ENCODE measurements at places on chromosomes 7 and 10. TPM values are rescaled to one million over a fixed set of nuclear protein-coding genes. Genes with fewer than 3 reads are reported as not detected.
A peak's percentile ranks its signal among the peaks of the same experiment; 100 is the strongest.

Gene PHYHIPL
- not detected for total RNA-seq

- no peak overlapping the region for H3K27ac ChIP-seq
- H3K4me1 ChIP-seq: peaks cover 4% of the 10 kb centered on the region
- H3K27me3 ChIP-seq: no peaks in the 10 kb centered on the region
- no peak for DNase-seq
- H3K4me3 ChIP-seq: no peak overlapping the region
- H3K36me3 ChIP-seq: no peaks in the 10 kb centered on the region
Measured at GRCh38 chr7:80703272-80703671, 64.8 kb downstream of the CD36 start.

DNA sequence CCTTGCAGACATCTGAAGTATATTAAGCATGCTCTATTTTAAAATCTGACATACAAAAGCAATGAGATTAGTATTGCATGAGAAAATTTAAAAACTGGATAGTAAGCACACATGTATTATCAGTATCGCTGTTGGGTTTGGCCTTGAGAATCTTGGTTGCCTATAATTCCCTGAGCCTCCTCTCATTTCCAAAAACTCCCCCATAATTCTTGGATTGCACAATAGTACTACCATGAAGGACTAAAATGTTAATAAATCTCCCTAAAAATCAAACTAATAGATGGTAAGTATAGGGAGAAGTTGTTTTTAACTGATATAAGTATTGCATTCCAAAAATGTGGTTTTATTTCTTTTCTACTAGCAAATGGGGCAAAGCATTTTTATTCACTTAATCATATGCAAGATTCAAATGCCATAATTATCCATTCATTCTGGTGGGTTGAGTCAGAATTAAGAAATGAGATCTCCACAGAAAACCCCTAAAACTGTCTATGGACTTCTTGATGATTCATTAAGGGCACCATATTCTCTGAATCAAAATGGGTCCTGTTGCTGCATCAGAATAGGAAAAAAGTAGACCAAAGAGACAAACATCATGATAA lies 10.3 kb upstream of the VIM start:
- H3K27ac ChIP-seq: peak overlapping the region; percentile 84
- H3K36me3 ChIP-seq: no peaks in the 10 kb centered on the region
- no peak overlapping the region for H3K4me3 ChIP-seq
- no peaks in the 10 kb centered on the region for H3K27me3 ChIP-seq
- DNase-seq: no peak

DNA sequence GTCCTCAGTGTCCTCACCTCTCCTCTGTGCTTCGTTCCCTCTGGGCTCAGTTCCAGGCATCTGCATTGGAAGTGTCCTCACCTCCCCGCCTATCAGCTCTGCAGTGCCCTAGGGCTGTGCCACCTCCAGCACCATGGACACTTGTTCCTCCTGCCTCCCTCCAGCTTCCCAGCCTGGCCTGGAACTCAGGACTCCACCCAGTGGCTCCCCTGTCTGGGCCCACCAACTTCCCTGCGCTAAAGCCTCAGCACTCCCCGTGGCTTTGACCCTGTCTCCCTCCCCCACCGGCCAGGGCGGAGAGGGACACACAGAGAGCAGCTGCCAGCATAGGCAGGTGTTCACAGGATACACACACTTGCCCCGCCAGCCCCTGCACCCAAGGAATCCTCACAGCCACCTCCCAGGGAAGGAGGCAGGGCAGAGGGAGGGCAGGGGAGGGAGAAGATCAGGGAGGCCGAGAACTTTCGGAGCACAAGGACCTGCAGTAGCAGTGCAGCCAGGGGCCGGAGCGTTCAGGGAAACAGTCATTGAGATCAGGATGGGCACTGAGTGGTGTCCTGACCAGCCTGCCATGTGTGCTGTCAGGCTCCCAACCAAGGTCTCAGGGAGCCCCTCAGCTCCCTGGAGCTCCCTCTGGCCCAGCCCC lies 31.3 kb downstream of the ANXA8 start:
- H3K27me3 ChIP-seq: no peaks in the 10 kb centered on the region
- H3K4me3 ChIP-seq: no peak overlapping the region
- no peak for DNase-seq
- H3K4me1 ChIP-seq: no peaks in the 10 kb centered on the region
- no peak overlapping the region for H3K27ac ChIP-seq

DNA sequence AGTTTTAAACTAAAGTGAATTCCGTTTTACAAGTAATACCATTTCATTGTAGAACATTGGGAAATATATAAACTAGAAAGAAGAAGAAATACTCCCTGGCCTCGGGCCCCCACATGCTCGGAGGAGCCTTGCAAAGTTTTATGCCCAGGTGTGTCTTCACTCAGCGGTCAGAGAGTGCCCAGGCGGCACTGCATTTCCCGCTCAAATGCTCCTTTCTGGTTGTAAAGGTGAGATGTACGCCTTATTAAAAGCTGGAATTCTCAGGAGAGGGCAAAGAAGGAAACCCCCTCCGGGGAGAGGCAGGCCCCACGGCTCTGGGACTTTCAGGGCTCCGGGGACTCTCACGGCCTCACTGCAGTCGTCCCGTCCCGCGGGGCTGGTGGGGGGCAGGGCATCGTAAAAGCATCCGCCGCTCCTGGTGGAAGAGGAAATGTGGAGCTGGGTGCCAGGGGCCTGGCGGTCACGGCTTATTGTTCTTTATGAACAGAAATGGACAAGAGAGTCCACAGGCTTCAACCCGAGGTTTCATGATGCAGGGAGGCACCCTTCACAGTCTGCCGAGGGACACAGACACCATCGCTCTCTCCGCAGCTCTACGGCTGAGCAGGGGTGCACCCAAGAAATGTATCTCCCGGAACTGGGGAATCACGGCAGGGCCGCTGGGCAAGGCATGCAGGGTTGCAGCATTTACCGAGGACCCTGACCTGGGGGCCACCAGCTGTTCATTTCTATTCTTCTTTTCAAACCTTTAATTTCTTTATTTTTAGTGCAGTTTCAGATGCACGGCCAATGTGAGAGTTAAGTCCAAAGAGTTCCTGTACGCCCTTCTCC lies 47.7 kb upstream of the INPP5A start:
- no peak overlapping the region for H3K4me3 ChIP-seq
- no peak for DNase-seq
- no peak overlapping the region for H3K27ac ChIP-seq
- no peaks in the 10 kb centered on the region for H3K36me3 ChIP-seq
- H3K4me1 ChIP-seq: peaks cover 5% of the 10 kb centered on the region
- no peaks in the 10 kb centered on the region for H3K27me3 ChIP-seq

Gene CYP3A7
- total RNA-seq: 0.69 TPM

- no peak for DNase-seq
- peaks cover 21% of the 10 kb centered on the region for H3K4me1 ChIP-seq
- no peak overlapping the region for H3K27ac ChIP-seq
Measured at GRCh38 chr10:11879387-11880094, 56.4 kb downstream of the PROSER2 start.

Gene TMEM176B
- 24.0 TPM for total RNA-seq

Gene TACC2
- 701 TPM for total RNA-seq

- H3K36me3 ChIP-seq: no peaks in the 10 kb centered on the region
- no peaks in the 10 kb centered on the region for H3K4me1 ChIP-seq
- no peaks in the 10 kb centered on the region for H3K27me3 ChIP-seq
- H3K27ac ChIP-seq: no peak overlapping the region
- no peak for DNase-seq
Measured at GRCh38 chr10:61183967-61184366, 240.0 kb upstream of the RHOBTB1 start.

Gene MYPN
- not detected for total RNA-seq

GRCh38 chr7:87345962-87346371 lies 503 bp downstream of the CROT start:
- H3K4me3 ChIP-seq: peak overlapping the region; percentile 74
- DNase-seq: no peak
- H3K27me3 ChIP-seq: no peaks in the 10 kb centered on the region
- peak overlapping the region; percentile 85 for H3K27ac ChIP-seq

DNA sequence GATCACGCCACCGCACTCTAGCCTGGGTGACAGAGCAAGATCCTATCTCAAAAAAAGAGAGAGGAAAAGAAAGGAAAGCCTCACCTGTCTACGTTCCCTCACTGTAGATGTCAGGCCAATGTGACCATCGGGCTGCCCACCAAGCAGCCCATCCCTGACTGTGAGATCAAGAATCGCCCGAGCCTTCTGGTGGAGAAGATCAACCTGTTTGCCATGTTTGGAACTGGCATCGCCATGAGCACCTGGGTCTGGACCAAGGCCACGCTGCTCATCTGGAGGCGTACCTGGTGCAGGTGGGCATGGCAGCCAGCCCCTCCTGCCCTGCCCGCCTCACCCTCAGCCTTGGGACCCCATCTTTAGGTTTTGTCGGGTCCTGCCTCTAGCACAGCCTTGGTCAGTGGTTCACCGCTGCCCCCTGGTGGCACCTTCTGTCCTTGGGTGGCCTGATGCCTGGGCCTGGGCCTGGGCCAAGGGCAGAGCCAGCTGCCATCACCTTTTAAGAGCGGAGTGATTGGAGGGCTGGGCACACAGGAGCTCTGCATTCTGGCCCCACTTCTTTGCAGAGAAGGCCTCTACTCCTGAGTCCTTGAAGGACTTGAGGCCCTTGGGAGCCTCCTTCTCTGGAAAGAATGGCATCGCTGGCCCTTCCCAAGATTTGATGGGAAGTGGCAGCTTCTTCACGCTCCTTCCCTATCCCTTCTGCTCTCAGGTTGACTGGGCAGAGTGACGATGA lies 14.4 kb upstream of the AHCYL2 start:
- H3K27me3 ChIP-seq: no peaks in the 10 kb centered on the region
- H3K36me3 ChIP-seq: no peaks in the 10 kb centered on the region
- no peaks in the 10 kb centered on the region for H3K4me1 ChIP-seq
- no peak overlapping the region for H3K27ac ChIP-seq
- no peak overlapping the region for H3K4me3 ChIP-seq

Gene VGF
- total RNA-seq: not detected

DNA sequence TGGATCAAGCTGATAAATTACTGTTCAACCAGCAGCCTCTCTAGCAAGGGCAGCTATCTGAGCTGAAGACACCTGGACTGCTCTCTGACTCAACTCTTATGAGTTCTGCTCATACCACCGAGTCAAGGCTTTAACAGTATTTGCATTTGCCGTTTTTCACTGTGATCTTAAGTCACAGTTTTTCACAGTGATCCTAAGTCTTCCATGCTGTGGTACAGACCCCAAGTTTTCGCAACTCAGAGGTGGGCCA lies 31.3 kb downstream of the PIP4K2A start:
- H3K36me3 ChIP-seq: no peaks in the 10 kb centered on the region
- no peak for DNase-seq
- peaks cover 43% of the 10 kb centered on the region for H3K4me1 ChIP-seq
- H3K27me3 ChIP-seq: no peaks in the 10 kb centered on the region
- no peak overlapping the region for H3K4me3 ChIP-seq

DNA sequence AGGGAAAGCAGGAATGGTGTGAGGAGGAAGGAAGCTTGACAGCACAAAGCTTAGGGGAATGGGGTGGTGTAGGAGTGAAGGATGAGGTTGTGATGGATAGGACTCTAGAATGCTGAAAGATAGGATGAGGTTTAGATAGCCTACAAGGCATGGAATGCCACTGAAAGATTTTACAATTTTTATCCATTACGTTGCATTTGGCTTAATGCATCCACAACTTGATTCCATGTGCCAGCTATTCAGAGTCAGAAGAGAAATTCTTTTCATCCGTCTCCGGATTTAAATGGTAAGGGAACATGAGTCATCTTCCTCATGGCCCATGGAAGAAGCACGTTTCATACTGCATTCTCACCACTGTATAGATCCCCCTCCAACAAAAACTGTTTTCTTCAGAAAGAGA lies 212.4 kb upstream of the BMPER start:
- no peak overlapping the region for H3K4me3 ChIP-seq
- DNase-seq: no peak
- H3K27ac ChIP-seq: no peak overlapping the region
- H3K4me1 ChIP-seq: no peaks in the 10 kb centered on the region

DNA sequence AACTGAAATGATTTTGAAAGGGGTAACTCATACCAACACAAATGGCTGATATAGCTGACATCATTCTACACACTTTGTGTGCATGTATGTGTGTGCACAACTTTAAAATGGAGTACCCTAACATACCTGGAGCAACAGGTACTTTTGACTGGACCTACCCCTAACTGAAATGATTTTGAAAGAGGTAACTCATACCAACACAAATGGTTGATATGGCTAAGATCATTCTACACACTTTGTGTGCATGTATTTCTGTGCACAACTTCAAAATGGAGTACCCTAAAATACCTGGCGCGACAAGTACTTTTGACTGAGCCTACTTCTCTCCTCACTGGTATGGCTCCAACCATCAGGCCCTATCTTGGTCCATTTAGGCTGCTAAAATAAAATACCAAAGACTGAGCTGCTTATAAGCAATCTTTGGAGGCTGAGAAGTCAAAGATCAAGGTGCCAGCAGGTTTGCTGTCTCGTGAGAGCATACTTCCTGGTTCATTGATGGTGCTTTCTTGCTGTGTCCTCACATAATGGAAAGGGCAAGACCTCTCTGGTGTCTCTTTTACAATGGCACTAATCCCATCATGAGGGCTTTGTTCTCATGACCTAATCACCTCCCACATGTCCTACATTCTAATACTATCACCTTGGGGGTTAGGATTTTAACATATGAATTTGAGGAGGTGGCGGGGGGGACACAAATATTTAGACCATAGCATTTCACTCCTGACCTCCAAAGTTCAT lies 173.3 kb downstream of the CFTR start:
- no peak overlapping the region for H3K4me3 ChIP-seq
- no peak overlapping the region for H3K27ac ChIP-seq
- DNase-seq: no peak
- H3K4me1 ChIP-seq: no peaks in the 10 kb centered on the region
- H3K27me3 ChIP-seq: no peaks in the 10 kb centered on the region
- H3K36me3 ChIP-seq: no peaks in the 10 kb centered on the region

GRCh38 chr7:20114468-20114867 lies 102.7 kb downstream of the MACC1 start:
- no peak for DNase-seq
- no peak overlapping the region for H3K4me3 ChIP-seq
- H3K27ac ChIP-seq: no peak overlapping the region

DNA sequence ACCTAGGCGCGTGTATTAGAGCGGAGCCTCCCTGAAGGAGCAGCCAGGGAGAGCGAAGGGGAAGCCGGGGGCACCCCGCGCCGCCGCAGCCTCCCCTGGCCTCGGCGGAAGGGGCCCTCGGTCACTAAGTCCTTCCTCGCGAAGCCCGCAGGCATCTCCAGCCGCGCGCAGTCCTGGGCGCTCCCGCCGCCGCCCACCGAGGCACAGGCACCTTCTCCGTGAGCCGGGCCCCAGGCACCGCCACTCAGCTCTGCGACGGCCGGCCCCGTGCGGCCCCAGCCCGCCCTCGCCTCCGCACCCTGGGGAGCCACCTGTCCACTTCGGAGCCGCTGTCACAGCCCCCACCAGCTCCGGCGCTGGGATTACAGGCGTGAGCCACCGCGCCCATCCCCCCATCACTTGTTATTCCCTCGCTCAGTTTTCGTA lies 80.8 kb downstream of the ZNF467 start:
- H3K27me3 ChIP-seq: no peaks in the 10 kb centered on the region
- no peak overlapping the region for H3K27ac ChIP-seq
- H3K4me3 ChIP-seq: peak overlapping the region; percentile 27

Gene PTPN20
- total RNA-seq: 2.5 TPM

- H3K4me3 ChIP-seq: no peak overlapping the region
- no peak for DNase-seq
- H3K27ac ChIP-seq: no peak overlapping the region
- H3K27me3 ChIP-seq: no peaks in the 10 kb centered on the region
- H3K4me1 ChIP-seq: no peaks in the 10 kb centered on the region
Measured at GRCh38 chr7:126881315-126881714, 371.4 kb downstream of the GRM8 start.

Gene FFAR4
- total RNA-seq: 6.8 TPM

GRCh38 chr10:76357726-76358415 lies 926.4 kb downstream of the LRMDA start:
- H3K27ac ChIP-seq: no peak overlapping the region
- H3K4me1 ChIP-seq: no peaks in the 10 kb centered on the region
- no peak overlapping the region for H3K4me3 ChIP-seq
- no peaks in the 10 kb centered on the region for H3K27me3 ChIP-seq
